ENCODE measurements at places on chromosomes 1 and 21.
A peak's percentile ranks its signal among the peaks of the same experiment; 100 is the strongest.

DNA sequence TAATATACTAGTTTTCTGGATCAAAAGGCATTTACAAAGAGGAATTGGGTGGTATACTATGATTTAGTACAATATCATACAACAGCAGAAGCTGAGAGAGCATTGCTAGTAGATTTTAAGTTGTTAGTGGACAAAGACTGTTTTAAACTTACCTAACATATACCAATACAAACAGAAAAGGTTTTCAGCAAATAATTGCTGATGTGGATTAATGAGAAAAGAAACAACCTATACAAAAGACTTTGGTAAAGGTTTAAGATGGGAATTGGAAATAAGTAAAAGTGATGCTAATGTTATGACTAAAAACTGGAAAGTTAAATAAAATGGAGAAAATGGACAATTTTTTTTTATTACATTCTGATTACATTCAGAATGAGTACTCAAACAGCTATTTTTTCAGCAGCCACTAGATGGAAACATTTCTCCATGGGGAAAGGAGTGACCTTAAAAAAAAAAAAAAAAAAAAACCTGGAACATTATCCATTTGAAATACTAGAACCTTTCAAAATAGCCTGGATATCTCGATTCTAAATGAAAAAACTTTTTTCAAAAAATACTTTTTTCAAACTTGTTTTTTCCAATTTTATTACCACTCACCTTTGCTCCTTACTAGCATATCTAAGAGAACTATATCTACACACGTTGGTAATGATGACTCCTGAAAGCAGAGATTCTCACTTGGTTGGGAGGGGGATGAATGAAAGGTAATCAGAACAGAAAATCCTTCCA is 55.4 kb downstream of the EPRS1 start:
- peak; percentile 71 for DNase-seq

DNA sequence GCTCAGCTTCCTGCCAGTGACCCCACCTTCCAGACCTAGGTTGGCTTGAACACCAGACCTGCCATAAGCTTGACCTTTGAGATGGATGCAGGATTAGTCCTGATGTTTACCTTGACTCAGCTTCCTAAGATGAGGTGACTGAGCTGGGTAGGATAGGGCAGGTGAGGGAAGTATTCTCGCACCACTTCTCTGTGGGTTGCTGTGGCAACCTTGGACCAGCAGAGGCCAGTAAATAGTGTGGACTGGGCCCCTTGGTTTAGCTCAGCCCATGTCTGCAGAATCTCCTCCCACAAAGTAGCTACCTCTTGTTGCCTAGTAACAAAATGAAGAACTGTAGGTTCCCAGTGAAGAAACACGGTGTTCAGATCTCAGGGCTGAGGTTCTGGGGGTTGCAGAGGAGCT is 8.4 kb downstream of the RPS6KA1 start:
- peak; percentile 31 for DNase-seq

DNA sequence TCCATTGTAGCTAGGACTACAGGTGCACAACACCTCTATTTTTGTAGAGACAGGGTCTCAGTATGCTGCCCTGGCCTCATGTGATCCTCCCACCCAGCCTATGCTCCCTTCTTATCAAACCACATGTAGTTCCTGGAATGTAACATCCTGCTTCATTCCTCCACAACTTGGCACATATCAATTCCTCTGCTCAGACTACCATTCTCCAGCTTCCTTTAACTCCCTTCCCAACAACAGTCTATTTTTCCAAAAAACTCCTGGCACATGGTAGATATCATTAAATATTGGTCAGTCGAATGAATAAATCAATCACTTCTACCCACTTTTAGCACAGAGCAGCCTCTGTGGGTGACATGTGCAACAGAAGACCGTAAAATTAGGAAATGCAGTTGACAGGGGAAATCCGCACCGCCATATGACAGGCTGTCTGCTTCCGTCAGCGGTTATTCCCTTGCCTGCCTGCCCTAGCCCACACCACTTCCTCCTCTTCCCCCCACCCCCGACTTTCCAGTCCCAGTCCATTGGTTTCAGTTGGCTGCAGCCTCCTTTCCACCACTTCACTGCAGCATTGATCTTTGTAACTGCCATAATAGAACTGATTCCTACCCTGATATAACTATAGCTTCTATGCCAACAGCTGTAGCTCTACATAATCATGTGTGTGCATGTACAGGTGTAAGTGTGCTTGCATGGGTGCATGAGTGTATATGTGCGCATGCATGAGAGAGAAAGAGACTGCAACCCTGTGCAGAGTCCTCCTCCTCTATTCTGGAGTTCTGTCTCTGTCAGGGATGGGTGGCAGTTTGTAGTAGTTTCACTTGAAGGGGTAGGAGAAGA is 6.8 kb upstream of the AKR1A1 start:
- DNase-seq, result no peak

- DNase-seq, result peak; percentile 73
These were observed 8.6 kb downstream of the GLIS1 start for GRCh38 chr1:53730224-53730865.

DNA sequence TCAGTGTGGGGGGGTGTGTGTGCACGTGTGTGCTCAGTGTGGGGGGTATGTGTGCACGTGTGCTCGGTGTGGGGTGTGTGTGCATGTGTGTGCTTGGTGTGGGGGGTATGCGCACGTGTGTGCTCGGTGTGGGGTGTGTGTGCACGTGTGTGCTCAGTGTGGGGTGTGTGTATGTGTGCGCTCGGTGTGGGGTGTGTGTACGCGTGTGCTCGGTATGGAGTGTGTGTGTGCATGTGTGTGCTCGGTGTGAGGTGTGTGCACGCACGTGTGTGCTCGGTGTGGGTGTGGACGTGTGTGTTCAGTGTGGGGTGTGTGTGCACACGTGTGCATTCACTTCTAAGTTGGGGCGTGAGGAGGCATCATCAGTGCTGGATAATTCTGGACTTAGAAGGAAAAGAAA is 77.9 kb downstream of the PRDM16 start:
- no peak for DNase-seq

GRCh38 chr1:27356619-27357280 is 10.0 kb downstream of the MAP3K6 start:
- no peak for DNase-seq

- peak; percentile 53 for DNase-seq
These were observed 478 bp downstream of the RIT1 start for GRCh38 chr1:155910621-155911121.

DNA sequence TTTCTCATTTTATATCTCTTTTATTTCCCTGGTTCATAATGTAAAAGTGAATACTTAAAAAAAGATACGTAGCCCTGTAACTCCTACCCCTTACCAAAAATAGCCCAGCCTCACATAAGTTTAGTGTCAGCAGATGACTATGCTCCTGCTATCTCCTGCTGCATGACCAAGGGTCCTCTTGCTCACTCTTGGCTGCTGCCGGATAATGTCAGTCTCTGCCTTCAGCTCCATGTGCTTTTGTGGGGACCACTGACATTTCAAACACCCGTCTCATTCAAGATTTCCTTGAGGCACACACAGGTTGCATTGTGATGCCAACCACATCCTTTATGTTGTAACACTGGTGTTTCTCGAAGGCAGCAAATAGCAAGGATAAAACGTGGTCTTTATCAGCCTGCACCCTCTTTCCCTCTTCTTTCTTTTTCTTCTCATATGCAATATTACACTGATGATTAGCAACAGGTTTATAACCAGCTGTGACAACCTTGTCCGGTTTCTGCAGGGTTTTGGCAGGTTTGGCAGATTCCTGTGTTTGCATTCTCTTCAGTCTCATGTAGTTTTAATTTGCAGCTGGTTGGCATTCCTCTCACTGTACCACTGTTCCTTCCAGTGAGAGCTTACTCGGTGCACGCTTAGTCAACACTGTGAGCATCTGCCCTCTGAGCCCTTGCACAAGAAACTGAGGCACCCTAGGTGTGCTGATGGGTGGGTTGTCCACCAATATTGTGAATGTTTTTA is 62.2 kb downstream of the ZNF684 start:
- DNase-seq, result no peak

DNA sequence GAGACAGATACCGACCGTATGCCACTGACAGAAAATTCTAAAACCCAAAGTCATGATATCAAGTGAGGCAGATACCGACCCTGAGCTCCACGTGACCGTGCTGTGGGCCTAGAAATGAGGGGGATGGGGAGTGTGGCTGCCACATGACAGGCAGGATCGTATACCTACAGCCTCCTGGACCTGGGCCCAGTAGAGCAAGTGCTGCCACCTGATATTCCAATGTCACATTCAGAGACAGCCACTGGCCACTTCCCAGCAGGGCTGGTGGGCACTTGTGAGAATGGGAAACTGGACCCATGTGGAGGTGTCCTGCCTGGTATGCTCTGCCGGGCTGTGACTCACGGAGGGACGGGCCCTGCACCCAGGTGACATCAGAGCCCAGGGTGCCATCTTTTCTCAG is 44.6 kb upstream of the CLDN14 start:
- DNase-seq, result no peak

GRCh38 chr1:8395433-8395866 is 77.5 kb downstream of the SLC45A1 start:
- no peak for DNase-seq
